Lung (tissue), 17 donors: ENCODE measurements at places on chromosomes 1 and 21.

GRCh38 chr1:39865762-39866161 lies 17.5 kb downstream of the TRIT1 start:
- DNase-seq: no peak

DNA sequence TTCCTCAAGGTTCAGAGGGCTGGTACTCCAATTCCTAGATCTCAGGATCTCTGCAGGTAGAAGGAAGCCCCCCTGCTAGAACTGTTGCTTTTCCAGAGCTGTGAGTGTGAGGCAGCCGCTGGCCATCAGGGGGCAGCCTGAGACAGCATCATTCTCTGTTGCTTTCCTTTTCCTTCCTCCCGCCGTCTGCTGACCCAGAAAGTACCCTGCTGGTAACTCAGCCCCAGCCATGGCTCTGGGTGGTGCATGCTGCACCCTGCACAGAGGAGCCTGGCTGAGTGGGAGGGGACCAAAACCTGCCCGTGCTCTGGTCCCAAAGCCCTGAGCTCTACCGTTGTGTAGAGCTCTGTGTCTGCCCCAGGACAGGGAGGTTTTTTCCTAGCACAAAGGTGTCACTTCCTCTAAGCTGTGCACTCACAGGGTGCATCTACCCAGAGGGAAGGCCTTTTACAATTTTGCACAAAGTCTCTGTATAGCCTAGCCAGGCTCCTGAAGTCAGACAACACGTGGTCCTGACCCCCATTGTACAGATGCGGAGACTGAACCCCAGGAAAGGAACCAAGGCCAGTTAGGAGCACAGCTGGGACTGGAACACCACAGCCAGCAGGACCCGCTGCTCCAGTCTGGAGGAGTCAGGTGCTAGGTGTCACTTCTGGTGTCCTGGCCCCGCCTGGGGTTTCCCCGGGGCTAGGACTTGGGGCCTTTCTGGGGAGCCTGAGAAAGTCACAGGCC lies 5.6 kb upstream of the FAM131C start:
- peak; percentile 85 for DNase-seq

DNA sequence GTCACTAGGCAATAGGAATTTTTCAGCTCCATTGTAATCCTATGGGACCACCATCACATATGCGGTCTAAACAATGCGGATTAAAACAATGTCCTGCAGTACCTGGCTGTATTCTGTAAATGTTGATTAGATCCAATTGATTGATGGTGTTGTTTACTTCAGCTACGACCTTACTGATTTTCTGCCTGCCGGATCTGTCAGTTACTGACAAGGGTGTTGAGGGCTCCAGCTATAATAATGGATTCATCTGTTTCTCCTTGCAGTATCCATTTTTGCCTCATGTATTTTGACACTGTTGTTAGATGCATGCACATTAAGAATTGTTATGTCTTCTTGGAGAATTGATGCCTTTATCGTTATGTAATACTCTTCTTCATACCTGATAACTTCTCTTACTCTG lies 39.0 kb downstream of the RAP1A start:
- DNase-seq: no peak

- DNase-seq: peak; percentile 54
Observed at GRCh38 chr1:231949277-231950091, 322.9 kb downstream of the DISC1 start.

- DNase-seq: no peak
Observed at GRCh38 chr1:4027008-4027407, 126.9 kb upstream of the C1orf174 start.

GRCh38 chr1:41184446-41184845 lies 57.7 kb downstream of the SCMH1 start:
- no peak for DNase-seq

- DNase-seq: no peak
Observed at GRCh38 chr1:9194024-9194423, 40.5 kb upstream of the H6PD start.

DNA sequence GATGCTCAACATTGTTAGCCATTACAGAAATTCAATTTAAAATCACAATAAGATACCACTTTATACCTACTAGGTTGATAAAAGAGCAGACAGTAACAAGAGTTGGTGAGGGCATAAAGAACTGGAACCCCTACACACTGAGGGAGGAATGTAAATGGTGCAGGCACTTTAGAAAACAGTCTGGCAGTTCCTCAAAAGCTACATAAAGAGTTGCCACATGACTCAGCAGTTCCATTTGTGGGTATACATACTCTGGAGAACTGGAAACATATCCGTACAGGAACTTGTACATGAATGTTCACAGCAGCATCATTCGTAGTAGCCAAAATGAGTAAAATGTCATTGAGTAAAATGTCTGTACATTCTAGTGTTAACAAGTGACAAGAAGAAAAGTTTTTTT lies 17.0 kb downstream of the NSL1 start:
- DNase-seq: no peak

DNA sequence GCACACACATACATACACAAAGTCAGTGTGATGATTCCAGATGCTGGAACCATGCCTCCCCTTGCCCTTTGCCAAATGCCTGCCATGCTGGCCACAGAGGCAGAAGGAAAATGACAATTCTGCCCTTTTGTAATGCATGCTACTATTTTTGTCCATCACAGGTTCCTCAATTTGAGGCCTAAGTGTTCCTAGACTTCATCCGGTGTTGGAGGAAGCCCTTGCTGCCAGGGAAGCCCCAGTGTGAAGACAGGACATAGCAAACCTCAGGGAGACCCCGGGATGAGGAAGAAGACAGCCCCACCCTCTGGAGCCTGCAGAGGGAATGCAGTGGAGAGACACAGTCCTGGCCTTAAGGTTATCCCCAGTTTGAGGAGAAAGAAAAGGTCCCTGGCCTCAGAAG lies 14.4 kb downstream of the PRR9 start:
- DNase-seq: no peak
